ENCODE measurements at places on chromosomes 12 and 14.

DNA sequence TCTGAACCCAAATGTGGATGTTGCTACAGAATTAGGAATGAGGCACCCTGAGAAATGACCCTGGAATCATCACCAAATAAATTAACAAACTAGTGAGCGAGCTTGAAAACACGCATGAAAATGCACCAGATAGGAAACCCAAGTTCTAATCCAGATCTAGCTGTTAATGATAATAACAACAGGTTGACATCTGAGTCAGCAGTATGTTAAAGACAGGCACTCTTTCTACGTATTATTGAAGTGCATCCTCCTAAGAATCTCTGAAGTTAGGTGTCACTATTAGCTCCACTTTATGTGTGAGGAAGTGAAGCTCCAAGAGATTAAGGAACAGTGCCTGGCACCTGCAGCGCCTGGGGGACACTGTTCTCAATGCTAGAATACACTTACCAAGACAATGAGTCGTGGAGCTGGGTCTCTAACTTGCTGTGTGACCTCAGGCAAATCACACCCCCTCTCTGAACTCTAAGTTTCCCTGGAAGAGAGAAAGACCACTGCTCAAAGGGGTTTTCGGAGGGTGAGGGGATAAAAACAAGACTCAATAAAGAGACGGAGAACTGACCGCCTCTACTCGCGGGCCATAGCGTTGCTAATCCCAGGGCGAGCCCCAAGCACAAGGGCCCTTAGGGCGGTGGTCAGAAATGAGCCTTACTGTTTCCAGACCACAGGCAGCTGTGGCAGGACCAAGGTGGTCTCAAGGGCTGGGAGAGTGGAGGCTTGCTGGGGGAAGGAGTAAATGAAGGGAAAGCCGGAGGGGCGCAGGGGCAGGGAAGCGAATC is 2.1 kb downstream of the SLC6A12 start:
- DNase-seq: no peak

- no peak for DNase-seq
These were observed 41.6 kb downstream of the CHST11 start for GRCh38 chr12:104498211-104498801.

DNA sequence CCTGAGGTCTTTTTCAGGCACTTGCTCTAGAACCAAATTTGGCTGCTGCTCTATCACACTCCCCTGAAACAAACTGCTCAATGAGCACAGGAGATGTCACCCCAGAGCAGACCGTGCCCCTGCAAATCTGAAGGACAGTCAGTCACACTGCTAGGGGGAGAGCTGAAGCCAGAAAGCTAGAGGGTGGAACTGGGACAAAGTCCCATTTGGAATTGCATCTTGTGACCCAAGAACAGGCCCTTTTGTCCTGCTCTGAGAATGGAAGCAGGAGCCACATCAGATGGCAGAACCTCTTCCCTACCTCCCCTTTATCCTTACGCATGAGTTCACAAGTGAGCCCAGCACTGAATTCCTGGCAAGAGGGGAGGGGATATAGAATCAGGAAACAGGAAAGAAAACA is 64.7 kb downstream of the MAP3K9 start:
- no peak for DNase-seq

- no peak for DNase-seq
These were observed 129.8 kb downstream of the TMX1 start for GRCh38 chr14:51369814-51370213.

- DNase-seq: no peak
These were observed 304.8 kb upstream of the ATP2B1 start for GRCh38 chr12:90013409-90013808.

- DNase-seq: no peak
These were observed 13.3 kb downstream of the C12orf75 start for GRCh38 chr12:105343836-105344235.

- no peak for DNase-seq
These were observed 720.9 kb downstream of the AACS start for GRCh38 chr12:125786143-125786542.

DNA sequence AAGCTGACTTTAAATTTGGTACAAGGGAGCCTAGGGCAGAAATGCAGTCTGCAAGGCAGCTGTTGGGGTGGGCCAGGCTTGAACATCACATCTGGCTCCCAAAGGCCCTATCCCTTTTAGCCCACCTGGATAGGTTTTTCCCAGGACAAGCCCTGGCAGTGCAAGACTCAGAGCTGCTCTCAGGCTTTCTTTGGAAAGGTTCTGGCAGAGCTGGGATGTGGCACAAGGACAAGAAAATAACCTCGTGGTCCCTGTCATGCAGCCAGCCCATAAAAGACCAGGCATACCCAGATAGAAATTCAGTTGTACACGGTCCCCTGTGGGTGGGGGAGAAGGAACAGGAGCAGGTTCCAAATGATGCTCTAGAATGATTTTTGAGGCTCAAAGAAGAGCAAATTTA is 206.9 kb downstream of the TTC7B start:
- no peak for DNase-seq

Measured in muscle of arm (tissue), 14 donors.